ENCODE measurements at places on chromosomes 12 and 14. TPM values are rescaled to one million over a fixed set of nuclear protein-coding genes. Genes with fewer than 3 reads are reported as not detected.

Gene PRKD1
- 18.6 TPM for polyA plus RNA-seq

DNA sequence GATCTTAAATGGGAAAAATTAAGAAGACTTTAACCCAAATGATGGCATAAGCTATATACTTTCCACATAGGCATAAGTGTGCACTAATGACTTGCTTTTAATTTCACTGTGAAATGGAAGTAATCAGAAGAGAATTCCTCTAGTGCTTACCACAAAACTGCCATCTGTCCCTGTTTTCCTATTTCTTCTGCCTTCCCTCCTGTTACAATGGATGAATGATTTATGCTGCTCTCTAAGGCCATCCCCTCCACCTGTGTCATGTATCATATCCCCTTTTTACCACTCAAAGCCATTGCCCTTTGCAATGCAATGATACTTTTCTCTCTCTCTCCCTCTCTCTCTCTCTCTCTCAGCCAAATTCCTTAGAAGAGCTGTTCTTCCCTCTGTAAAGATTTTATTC, 109.1 kb downstream of the C12orf50 start:
- no peak for DNase-seq

Gene SOAT2
- polyA plus RNA-seq, result 126 TPM

Gene PLEKHH1
- 110 TPM for polyA plus RNA-seq

DNA sequence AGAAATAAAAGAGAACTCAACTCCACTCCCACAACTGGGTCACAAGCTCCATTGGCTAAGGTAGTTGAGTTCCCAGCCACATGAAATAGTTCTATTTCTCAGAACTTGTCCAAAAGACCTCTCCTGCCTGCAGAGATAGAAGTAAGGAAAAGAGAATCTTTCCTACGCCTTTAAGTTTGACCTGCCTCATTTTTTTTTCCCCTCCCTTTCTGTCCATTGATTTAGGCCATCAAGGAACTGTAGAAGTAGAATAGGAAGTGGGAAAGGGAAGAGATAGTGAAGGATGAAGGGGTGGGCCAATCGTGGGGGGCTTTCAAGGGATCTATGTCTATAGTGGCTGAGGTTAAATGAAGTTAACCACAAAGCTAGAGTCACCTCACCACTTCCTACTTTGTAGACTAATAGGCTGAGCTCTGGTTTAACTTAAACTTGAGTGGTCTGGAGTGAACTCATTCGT, 13.9 kb upstream of the NUDT4 start:
- no peak for DNase-seq

DNA sequence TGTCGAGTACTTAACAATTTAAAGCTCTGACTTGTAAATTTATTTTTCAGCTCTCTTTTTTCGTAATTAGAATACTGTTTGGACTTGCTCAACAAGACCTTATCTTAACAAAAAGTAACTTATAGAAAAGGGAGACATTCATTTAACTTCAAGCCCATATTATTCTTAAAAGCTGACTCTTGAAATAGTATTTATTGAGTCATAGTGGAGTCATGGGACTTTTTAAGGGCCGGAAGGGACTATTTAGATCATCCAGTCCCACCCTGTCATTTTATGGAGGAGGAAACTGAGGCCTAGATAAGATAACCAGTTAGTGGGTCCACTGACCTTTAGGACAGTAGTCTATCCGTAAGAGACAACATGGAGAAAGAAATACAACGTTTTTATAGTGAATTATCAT, 1.5 kb downstream of the RAP1B start:
- DNase-seq, result peak; percentile 72

- no peak for DNase-seq
Observed at GRCh38 chr14:77053046-77053841, 24.7 kb upstream of the IRF2BPL start.

Gene C12orf42
- polyA plus RNA-seq, result 0.16 TPM

GRCh38 chr12:20370014-20370386, 1.7 kb downstream of the PDE3A start:
- DNase-seq, result peak; percentile 28

DNA sequence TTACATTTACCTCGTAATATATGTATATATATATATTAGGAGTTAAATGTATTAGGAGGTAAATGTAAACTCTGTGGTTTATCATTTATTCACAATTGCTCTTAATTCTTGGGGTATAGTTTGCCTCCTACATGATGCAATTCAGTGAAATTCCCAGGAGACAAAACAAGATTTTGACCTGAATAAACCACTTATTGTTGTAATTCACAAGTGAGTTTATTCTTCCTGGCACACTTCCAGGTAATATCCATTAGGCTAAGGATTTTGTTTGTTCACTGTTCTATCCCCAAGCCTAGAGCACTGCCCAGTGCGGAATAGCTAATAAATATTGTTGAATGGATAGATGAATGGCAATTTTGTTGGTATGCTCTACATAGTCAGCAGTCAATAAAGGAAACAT, 3.0 kb downstream of the SMIM10L1 start:
- DNase-seq, result no peak

DNA sequence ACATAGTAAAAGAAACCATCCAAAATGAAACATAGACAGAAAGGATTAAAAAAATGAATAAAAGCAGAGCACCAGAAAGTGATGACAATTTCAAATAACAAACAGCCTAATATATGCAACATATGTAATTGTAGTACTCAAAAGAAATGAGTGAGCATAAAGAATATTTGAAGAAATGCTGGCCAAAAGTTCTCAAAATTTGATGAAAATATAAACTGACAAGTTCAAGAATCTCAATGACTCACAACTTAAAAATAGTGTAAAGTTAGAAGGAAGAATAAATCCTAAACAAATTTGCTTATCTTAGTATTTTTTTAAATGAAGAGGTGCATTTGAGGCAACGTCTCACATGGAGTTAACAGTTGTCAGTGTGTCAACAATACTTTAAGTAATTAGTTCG, 498.9 kb downstream of the SLC6A15 start:
- no peak for DNase-seq

- DNase-seq, result no peak
Observed at GRCh38 chr12:31234053-31234840, 91.7 kb downstream of the SINHCAF start.

Gene VRTN
- polyA plus RNA-seq, result 0.69 TPM

Gene NEUROD4
- 0.01 TPM for polyA plus RNA-seq

DNA sequence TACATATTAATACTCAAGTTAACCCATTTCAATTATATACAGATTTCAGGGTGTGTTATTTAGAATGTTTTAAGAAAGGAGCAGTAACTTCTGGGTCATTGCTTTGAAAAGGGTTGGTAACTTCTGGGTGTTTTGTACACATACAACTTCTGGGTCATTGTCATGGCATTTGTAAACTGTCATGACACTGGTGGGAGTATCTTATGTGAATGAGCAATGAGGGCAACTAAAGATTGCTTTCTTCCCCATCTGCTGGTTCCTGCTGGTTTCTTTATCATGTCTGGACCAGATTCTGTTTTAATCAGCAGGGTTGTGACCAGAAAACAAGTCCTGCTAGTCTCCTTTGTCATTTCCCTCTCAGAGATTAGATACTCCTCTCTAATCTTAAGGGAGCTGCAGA, 713.3 kb downstream of the LRFN5 start:
- DNase-seq, result no peak

Gene OAS1
- 26.9 TPM for polyA plus RNA-seq

GRCh38 chr12:52906191-52906601, 1.3 kb upstream of the KRT8 start:
- DNase-seq, result no peak

Gene PIP4K2C
- polyA plus RNA-seq, result 26.0 TPM

- DNase-seq, result no peak
Observed at GRCh38 chr12:53074283-53074998, 4.7 kb downstream of the SPRYD3 start.

DNA sequence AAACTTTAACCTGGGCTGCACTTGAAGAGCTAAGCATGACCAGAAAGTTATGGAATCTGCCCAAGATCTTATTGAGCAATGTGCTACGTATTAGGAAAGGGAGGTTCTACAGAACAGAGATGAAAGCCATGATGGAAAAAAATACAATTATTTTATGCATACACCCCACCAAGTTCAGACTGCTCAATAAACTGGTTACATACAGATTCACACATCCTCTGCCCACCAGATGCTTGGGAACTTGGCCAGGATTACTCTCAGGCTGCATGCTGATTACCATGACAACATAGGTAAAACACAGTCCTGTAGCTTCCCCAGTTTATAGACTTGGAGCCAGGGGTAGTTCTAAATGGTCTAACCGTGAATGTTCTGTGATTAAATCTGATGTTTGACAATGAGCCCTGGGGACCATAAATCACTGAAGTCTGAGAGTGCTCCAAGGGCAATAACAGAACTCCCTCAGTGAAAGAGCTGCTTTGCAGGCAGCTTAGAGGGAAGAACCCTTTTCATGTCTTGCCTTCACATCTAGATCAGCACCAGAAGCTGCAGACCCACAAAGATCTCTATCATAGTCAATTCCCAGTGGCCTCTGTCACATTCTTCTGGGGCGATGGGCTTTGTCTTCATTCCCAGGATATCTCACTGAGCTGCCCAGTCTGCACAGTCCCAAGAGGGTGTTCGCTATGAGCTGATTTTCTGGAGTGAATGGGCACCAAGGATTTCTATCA, 232.2 kb downstream of the EMP1 start:
- DNase-seq, result no peak

DNA sequence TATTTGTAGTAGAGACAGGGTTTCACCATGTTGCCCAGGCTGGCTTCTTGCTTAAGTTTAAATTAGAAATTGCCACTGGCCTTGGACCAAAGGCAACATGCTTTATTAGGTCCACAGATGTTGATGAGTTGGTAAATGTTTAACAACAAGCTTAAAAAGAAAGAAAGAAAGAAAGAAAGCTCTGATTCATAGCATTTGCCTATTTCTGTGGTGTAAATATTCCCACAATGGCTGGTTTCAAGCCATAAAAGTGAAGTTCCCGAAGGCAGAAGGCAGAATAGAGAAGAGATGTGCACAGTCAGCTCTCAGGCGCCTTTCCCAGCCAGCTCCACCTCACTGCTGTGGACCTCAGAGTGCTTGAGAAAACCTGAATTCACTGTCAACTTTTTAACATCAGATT, 26.4 kb downstream of the KCNK13 start:
- DNase-seq, result no peak

DNA sequence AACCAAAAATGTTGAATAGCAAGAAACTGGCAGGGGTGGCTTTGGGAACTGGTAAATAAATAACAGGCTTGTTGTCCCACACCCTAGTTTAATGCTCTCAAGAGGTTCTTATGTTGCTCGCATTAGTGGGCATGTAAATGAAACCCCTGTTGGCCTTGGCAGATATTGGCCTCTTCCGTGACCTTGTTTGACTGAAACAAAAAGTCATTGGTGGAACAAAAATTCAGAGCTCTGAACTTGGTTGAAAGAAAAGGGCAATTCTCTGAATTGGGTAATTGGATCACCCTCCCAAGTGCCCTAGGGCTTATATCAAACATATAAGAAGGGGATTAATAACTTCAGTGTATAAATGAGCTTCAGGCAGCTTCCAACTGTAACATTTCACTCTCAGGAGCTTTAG, 426.2 kb downstream of the ZFP36L1 start:
- no peak for DNase-seq

DNA sequence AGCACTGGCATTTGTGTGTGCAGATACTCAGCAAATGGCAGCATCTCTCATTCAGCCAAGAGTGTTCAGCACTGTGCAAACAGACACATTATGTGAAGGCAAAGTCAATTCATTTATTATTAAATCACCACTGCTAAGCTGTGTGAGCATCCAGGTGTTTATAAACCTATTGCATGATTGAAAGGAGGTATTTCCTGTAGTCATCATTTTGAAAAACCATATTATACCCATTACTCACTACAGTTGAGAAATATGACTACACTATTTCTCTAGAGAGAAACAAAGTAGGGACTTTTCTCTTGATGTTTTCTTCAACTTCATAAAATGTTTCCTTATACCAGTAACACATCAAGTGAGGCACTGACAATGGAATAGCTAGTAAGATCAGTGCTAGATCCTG, 13.7 kb downstream of the SPX start:
- no peak for DNase-seq

DNA sequence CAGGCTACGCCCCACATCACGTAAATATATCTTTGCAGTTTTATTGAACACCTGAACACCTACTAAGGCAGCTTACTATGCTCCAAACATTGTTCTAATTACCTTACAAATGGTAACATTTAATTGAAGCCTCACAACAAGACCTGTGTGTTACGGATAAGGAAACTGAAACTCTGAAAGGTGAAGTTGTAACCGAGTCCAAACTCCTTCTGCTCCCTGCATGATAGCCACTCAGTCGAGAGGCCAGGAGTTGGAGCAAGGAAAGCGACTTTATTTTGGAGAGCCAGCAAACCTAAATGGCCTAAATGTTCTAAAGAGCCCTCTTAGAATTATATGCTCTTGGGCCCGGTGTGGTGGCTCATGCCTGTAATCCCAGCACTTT, 12.6 kb upstream of the TRPV4 start:
- peak; percentile 66 for DNase-seq

- peak; percentile 18 for DNase-seq
Observed at GRCh38 chr14:22391908-22392565, 197.0 kb downstream of the DAD1 start.

DNA sequence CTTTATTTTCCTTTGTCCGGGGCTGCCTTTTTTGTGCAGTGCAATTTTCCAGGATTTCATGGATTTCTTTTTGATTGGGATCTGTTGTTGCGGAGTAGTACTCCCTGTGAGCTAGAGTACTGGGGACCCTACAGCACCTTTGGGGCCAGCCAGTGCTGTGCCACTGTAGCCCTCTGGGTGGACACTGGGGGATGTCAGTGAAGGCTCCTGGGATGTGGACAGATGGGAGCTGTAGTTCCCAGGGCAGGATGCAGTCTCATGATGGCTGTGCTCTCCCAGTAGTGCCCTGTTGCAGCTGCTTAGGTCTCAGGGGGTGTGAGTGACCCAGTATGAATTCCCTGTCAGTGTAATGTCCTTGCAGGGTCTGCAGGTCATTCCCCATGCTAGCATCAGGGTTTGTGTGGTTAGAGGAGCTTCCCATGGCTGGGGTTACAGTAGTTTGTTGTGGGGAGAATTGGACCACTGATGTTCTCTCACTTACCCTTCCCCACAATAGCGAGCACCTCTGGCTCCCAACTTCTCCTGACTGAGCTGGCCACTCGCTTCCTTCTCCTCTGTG, 72.2 kb downstream of the BRMS1L start:
- no peak for DNase-seq

DNA sequence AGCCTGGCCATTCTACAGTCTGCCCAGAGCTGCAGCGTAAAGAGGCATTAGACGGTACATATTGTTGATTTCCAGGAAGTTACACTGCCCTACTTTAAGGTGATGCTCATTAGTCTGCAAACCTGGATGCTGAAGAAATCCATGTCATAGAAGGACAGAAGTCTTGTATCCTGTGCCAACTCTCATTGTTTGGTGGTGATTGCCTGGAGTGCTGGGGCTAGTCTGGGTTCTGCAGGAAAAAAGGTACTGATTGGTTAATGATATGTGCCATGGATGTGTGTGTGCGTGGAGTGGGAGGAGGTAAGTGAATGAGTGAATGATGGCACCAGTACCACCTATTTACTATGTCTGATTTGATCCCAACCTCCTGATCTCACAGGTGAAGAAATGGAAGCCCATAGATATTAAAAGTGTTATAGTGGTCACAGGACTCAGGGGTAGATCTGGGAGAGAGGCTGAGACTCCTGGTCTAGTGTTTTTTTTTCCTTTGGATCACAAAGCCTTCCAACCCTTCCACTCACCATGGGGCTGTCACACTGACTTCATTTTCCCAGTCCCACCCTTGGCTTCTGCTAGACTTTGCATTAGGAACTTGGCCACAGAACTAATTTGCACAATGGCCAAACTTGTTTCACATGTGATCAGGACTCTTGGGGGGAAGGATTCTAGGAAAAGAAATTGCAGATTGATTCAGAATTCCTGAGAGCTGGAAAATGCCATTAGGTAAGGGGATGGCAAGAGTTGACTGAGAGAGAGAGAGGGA, 96.1 kb downstream of the TMX1 start:
- no peak for DNase-seq

Gene TESPA1
- polyA plus RNA-seq, result 1.6 TPM

GRCh38 chr14:93536945-93537344, 106.2 kb downstream of the UNC79 start:
- no peak for DNase-seq

All from large intestine (tissue), 12 donors.